Left renal cortex interstitium (tissue), 4 donors: ENCODE measurements at places on chromosomes 6 and 20.

DNA sequence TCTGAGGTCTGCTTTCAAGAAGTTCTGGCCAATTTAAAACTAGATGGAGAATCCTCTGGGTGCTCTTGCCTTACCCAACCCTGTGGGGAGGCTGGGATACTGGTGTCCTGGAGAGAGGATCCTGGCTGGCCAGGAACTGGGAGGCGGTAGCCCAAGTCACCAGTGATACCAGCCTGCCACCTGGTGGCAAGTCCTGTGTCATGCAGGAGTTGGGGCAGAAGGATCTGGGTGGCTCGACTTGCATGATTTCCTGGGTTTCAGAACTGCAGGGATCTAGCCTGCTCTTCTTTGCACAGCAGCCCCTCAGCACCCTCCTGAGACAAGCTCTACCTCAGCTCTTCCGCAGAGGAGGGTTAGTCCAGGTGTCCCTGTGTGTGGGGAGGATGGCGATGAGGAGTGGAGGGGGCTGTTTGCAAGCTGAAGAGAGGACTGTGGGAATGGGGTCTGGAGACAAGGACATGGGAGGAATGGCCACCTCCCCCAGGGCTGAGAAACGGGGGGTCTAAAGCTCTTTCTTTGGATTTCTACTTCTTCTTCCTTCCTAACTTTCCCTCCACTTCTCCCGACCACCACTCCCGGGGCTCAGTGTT, 4.2 kb downstream of the KCNK17 start:
- peak; percentile 34 for DNase-seq

GRCh38 chr6:74557236-74557635, 648.6 kb downstream of the COL12A1 start:
- no peak for DNase-seq

DNA sequence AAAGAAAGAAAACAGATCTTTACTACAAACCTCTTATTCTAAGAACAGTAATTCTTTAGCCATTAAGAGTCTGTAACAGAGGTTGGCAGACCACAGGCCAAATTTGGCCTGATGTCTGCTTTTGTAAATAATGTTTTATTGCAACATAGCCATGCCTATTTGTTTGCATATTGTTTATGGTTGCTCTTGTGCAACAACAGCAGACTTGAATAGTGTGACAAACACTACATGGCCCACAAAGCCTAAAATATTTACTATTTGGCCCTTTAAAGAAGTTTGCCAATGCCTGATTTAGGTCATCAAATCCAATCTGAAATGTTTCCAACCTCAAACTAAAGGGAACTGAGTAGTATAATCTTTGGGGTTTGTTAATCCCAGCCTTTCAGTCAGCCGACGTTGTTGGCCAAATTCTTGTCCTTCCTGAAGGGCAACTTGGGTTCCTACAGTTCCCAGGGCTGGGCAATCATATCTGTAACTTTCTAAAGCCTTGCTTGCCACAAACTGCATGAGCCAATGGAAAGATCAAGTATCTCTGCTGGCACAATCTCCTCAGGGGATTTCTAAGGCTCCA, 33.9 kb upstream of the TBC1D20 start:
- no peak for DNase-seq

GRCh38 chr6:12586721-12587480, 129.7 kb upstream of the PHACTR1 start:
- DNase-seq = no peak
